Posterior cingulate gyrus (tissue), 11 donors: ENCODE measurements at places on chromosomes 5 and 9.

DNA sequence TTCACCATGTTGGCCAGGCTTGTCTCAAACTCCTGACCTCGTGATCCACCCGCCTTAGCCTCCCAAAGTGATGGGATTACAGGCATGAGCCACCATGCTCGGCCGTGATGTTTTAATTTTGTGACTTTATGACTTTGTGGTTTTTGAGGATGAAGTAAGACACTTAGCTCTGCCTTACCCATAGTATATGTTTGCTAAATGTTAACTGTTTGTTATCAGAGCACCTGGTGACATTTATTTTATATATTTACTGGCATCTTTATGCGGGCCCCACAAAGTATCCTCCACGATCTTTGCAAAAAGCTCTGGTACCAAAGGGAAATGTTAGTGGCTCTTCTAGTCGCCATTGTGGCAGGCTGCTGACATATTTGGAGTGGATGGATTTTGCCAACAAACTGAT is 6.7 kb downstream of the SLC23A1 start:
- no peak for DNase-seq

- no peak for DNase-seq
Observed at GRCh38 chr9:134737842-134738580, 96.4 kb downstream of the COL5A1 start.

DNA sequence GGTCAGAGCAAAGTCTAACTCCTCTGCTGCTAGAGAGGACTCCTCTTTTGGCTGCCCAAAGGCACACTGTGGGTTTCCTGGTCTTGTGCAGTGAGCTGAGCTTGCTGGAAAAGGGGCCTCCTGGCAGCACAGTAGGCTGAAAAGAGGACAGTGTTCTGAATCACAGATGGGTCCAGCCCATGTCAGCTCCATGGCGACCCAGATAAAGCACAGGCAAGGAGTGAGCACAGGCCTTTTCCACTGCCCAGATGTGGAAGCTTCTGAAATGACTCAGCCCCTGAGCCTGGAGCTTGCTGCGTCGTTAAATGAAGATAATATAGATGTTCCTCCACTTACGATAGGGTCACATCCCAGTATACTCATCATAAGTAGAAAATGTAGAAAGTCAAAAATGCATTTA is 8.1 kb downstream of the CCDC180 start:
- no peak for DNase-seq

- DNase-seq = no peak
Observed at GRCh38 chr5:82057051-82057450, 85.2 kb downstream of the ATG10 start.

DNA sequence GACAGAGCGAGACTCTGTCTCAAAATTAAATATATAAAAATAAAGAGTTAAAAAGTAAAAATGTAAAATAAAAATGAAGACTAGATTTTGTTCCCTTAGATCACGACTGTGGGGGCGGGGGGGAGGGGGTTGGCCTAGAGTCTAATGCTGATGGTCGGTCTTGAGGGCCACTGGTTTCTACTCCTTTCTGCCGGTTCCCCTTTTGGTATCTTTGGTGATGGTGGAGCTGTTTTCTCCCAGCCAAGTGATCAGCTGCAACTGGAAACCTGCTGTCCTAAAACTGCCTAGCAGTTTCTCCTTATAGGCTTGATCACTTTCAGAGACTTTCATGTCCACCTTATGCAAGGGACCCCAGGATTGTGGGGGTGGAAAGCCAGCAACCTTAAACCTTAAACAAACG is 1.1 kb downstream of the SRD5A1 start:
- DNase-seq = no peak

GRCh38 chr5:79481574-79481973 is 32.4 kb downstream of the HOMER1 start:
- no peak for DNase-seq

GRCh38 chr9:107484117-107484723 is 5.3 kb downstream of the KLF4 start:
- DNase-seq = no peak

DNA sequence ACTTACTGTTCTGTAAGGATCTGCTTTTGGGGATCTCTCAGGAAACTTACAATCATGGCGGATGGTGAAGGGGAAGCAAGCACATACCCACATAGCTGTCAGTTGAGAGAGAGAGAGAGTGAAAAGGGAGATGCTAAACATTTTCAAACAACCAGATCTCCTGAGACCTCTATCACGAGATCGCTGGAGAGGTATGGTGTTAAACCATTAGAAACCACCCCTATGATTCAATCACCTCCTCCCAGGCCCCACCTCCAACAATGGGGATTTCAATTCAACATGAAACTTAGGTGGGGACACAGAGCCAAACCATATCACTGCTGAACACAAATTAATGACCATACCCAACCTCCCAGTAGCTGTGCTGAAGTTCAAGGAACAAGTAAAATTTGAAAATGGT is 48.2 kb upstream of the PRDM9 start:
- no peak for DNase-seq

- DNase-seq = no peak
Observed at GRCh38 chr5:169933616-169934015, 46.7 kb downstream of the INSYN2B start.

GRCh38 chr5:103211576-103212561 is 46.7 kb upstream of the MACIR start:
- DNase-seq = no peak

- peak; percentile 92 for DNase-seq
Observed at GRCh38 chr9:128124873-128125579, 2.5 kb downstream of the PTGES2 start.

GRCh38 chr9:80890124-80890523 is 799.2 kb downstream of the TLE1 start:
- DNase-seq = no peak

GRCh38 chr5:80124121-80124918 is 89.2 kb downstream of the THBS4 start:
- DNase-seq = no peak

DNA sequence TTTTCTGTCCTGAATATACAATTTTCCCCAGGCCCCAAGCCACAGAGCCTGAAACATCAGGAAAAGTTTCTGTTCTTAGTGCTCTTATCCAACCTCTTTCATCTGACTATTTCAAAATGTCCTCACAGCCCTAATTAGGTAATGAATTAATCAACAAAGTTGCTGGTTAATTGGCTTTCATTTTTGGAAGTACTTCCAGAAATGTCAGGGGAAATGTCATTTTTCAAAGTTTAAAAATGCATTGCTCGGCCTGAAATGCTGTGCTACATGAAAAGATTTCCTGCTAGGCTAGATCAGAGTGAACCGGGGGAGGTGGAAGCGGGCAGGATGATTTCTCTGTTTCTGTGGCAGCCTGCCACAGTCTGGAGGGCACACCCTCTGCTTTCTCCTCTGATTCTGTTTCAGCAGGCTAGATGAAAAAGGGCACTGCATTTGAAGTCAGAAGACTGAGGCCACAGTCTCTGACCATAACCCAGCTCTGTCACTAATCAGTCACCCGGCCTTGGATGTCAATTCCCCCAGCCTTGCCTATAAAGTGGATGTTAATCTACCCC is 55.9 kb upstream of the BARX1 start:
- no peak for DNase-seq

GRCh38 chr5:132756542-132756941 is 9.3 kb downstream of the CCNI2 start:
- no peak for DNase-seq

- DNase-seq = no peak
Observed at GRCh38 chr9:131366761-131367401, 27.0 kb upstream of the PRRC2B start.

DNA sequence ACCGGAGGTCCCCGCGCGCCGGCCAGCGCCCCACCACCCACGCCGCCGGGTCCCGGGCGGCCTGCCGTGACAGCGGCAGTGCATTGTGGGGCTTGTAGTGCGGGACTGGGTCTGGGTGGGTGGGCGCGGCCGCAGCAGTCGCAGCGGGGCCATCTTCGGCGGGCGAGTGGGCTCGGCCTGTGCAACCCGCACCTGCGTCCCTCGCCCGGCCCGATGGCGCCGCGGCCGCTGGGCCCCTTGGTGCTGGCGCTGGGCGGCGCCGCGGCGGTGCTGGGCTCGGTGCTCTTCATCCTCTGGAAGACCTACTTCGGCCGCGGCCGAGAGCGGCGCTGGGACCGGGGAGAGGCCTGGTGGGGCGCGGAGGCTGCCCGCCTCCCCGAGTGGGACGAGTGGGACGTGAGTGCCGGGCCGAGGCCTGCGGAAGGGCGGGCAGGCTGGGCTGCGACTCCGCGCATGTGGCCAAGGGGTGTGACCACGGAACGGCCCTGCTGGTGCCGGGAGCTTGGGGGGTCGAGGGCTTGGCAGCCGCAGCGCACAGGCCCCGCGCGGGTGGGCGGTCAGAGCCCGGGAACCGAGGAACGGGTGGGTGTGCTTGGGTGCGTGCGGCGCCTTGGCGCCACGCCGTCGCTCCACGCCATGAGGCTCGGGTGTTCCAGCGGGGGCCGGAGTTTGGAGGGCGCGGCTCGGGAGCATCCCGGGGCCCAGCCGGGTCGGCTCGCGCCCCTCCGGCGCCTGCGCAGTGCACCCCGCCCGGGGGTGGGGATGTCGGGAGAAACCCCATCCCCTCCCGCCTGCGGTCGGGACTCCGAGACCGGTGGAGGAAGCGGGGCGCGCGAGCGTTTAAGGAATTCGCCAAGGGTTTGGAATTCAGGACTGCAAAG is at the start of gene ARL10:
Gene ARL10 (plus strand): TSS at position 137 of the 881 bp plus-strand sequence. CDS start 77 bp downstream, at position 214.
- DNase-seq = peak; percentile 60

DNA sequence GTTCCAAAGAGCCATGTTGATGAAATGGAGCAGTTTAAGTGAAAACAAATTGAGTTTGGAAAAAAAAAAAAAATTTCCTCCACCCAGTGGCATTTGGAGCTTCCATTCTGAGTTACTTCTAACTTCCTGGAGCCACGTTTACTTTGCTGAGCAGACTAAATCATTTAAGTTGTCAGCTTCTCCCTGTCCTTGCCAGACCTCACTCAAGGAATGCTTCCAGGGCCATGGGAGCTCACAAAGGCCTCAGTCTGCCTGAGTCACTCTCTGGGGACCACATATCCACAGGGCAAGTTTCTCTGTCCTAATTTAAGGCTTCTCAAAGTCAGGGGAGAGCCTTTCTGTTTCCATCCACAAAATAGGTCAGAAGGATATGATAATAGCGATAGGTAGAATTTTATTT is 210.3 kb upstream of the TNC start:
- DNase-seq = no peak

- no peak for DNase-seq
Observed at GRCh38 chr5:38023799-38024198, 184.0 kb upstream of the GDNF start.

DNA sequence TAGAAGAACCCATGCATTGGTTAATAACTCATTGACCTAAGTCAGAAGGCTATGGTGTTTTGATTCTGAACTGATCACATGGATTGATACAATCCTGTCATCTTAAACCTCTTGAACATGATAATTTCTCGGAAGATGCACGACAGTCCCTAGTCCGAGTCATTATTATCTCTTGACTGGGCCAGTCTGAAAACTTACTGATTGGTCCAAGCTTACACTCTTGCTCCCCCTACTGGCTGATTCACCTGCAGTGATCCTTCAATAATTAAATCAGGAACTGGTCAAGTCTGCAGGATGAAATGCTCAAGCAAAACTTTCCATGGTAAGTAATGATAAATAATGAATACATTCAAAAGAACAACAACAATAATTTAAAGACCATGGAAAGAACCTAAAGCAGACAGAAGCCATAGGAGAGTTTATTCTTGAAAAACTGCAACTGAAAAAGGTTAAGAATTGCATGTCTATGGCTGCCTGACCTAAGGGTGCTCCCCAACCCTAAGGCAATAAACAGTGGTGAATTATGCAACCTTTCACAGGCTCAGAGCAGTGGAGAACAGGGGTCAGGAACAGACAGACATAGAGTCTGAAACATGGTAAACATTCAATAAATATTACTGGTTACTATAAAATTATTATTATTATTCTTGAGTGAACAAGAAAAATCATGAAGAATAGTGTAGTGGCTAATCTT is 79.3 kb downstream of the BRINP1 start:
- DNase-seq = no peak

DNA sequence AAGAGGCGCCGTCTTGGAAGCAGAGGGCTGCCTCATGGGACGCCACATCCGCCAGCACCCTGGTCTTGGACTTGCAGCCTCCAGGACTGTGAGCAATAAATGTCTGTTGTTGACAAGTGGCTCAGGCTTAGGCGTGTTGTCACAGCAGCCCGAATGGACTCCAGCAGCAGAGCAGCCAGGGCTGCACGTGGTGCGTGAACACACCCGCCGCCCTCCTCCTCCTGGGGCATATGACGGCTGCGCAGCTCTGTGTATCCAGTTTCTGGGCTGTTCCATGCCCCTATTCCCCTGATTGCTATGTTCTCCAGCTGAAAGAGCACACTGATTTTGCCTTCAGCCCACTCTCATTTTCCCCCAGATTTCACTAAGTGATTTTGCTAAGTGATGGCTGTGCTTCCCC is 36.0 kb upstream of the CLPTM1L start:
- DNase-seq = no peak

GRCh38 chr5:139387611-139388197 is 2.0 kb downstream of the MZB1 start:
- no peak for DNase-seq

- DNase-seq = no peak
Observed at GRCh38 chr5:172897481-172898217, 61.6 kb upstream of the RPL26L1 start.

GRCh38 chr9:131776473-131776872 is 36.6 kb upstream of the RAPGEF1 start:
- DNase-seq = no peak

GRCh38 chr5:99386406-99387077 is 457.7 kb upstream of the CHD1 start:
- no peak for DNase-seq

DNA sequence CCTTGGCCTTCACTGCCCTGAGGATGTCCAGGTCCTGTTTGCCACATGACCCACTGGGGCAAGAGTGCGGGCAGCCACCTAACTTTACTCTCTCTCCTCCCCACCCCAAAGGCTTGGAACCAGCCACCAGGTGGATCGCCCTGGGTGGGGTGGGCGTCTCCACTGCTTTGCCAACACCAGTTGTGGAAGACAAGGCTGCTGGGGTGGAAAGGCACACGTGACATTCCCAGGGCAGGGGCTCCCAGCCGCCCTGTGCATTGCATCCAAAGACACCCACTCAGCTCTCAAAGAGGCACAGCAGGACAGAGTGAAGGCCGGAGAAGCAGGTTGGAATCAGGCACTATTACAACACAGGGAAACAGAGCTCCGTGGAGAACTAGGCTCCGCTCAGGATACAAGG is 162.2 kb downstream of the OLFM1 start:
- peak; percentile 64 for DNase-seq

GRCh38 chr5:180090098-180090768 is 18.7 kb upstream of the RNF130 start:
- peak; percentile 76 for DNase-seq

- no peak for DNase-seq
Observed at GRCh38 chr5:81202655-81203054, 30.5 kb upstream of the CKMT2 start.

DNA sequence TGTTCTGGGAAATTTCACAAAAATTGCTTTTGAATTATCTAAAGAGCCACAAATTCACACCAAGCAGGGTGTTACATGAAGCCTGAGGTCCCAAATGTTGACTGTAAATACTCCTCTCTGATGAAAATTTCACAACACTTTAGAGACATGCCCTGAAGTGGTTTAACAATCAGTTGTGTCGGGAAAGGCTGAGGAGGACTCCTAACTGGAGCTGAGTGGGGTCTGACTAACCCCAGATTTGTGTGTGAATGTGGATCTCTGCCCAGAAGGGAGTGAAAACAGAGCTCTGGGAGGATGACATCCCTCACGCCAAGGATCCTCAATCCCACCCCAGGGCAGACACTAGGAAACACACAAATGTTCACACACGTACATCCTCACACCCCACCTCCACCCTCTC is 31.1 kb upstream of the GRXCR2 start:
- no peak for DNase-seq
